CD4-positive, alpha-beta T cell treated with Interleukin-15 for 4 hours (primary cell): ENCODE measurements at places on chromosomes 5 and 9.
A peak's percentile ranks its signal among the peaks of the same experiment; 100 is the strongest.

- DNase-seq, result no peak
These were observed 21.1 kb downstream of the CORO2A start for GRCh38 chr9:98171176-98171925.

GRCh38 chr9:134406366-134407120, 80.3 kb downstream of the RXRA start:
- no peak for DNase-seq

DNA sequence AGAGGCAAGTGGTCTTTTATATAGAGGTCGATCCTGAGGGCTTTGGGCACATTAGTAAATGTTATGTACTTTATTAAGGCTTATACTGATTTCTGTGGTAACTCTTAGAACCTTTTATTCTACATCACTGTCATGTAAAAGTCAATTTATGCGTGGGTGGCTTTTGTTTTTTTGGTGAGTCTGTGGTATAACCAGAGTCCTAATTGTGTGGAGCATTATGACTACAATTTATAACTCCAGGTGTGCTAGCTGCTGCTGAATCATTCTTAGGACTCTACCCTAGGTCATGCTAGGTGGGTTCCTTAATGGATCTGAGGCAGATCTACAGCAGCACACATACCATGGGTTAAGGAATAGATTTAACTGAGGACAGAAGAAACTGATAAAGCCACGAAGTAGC, 33.9 kb upstream of the KCNN2 start:
- no peak for DNase-seq

- DNase-seq, result no peak
These were observed 19.3 kb downstream of the UGT3A1 start for GRCh38 chr5:35971878-35972210.

DNA sequence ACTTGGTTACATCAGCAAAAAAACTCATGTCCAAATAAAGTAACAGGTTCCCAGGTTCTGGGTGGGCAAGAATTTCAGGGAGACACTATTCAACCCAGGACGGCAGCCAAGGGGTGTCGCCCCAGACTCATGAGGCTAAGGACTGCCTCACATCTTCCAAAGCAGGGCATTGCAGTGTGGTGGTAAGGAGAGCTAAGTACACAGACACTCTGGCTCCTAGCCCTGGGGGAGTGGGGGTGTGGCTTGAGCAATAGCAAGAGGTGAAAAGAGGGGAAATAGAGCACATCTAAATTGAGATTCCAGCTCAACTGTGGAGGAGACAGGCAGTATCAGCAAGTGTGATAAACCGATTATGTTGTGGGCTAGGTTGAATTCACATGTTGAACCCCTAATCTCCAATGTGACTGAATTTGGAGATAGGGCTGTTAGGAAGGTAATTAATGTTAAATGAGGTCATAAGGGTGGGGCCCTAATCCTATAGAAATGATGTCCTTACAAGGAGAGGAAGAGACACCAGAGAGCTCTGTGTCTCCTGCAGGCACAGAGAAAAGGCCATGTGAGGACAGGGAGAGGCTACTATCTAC, 49.9 kb upstream of the MARCHF11 start:
- DNase-seq, result no peak

GRCh38 chr9:134731497-134732391, 90.1 kb downstream of the COL5A1 start:
- no peak for DNase-seq

DNA sequence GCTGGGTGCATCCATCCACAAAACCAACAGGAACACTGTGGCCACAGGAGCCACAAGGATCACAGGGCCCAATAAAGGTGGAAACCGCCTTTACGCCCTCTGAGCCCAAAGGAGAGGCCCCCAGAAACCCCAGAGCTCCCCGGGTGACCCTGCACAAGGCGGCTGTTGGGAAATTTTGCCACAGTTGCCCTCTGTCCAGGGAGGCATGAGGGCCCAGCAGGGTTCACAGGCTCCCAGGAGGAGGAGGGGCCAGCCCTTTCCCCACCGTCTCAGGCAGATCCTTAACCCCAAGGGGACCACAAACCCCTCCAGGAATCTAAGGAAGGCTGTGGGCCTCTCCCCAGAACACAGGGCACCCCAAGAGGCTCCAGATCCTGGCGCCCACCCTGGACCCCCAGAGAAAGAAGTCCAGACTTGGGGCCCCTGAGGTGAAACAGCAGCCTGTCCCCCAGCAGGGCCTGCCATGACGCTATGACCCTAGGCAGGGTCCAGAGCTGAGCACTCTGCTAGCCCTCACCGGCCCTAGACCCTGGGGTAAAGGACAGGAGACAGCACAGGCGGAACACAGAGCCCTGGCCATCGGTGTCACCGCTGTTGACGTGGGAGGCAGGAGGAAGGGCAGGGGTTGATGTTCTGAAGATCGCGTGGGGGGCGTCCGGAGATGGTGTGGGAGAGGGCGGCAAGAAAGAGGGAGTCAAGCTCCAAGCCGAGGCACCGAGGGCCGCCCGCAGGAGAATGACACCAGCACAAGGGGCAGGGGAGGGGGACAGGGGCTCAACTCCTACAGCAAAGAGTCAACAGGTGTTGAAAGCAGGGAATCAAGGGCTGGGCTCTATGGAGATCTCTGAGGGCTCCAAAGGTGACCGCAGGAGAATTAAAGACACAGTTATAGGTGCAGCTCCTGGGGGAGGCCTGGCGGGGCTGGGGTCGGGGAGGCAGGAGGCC, 97.5 kb downstream of the VAV2 start:
- DNase-seq, result no peak

GRCh38 chr9:35940458-35941407, 17.2 kb downstream of the OR2S2 start:
- peak; percentile 49 for DNase-seq

GRCh38 chr5:6734243-6734700, 21.0 kb downstream of the TENT4A start:
- DNase-seq, result no peak

- no peak for DNase-seq
These were observed 150.6 kb downstream of the ERCC6L2 start for GRCh38 chr9:96025995-96026602.
